ENCODE measurements at places on chromosomes 7 and 10. TPM values are rescaled to one million over a fixed set of nuclear protein-coding genes. Genes with fewer than 3 reads are reported as not detected.

- no peak overlapping the region for H3K27ac ChIP-seq
- no peak for DNase-seq
- no peaks in the 10 kb centered on the region for H3K27me3 ChIP-seq
- no peaks in the 10 kb centered on the region for H3K4me1 ChIP-seq
- no peaks in the 10 kb centered on the region for H3K36me3 ChIP-seq
- H3K4me3 ChIP-seq = no peak overlapping the region
Measured at GRCh38 chr10:104309980-104310978, 28.0 kb downstream of the ITPRIP start.

Gene PAPSS2
- total RNA-seq = 40.2 TPM

- peaks cover 7% of the 10 kb centered on the region for H3K4me1 ChIP-seq
- H3K36me3 ChIP-seq = no peaks in the 10 kb centered on the region
- no peak overlapping the region for H3K4me3 ChIP-seq
- DNase-seq = no peak
- H3K27me3 ChIP-seq = no peaks in the 10 kb centered on the region
- H3K27ac ChIP-seq = no peak overlapping the region
Measured at GRCh38 chr7:112162784-112163506, 43.3 kb downstream of the DOCK4 start.

Gene DNMBP
- total RNA-seq = 17.9 TPM

Gene PRRT4
- total RNA-seq = 0.75 TPM

Gene HMX3
- not detected for total RNA-seq

Gene GBX1
- total RNA-seq = not detected

Gene KIF11
- 0.55 TPM for total RNA-seq

- H3K36me3 ChIP-seq = no peaks in the 10 kb centered on the region
- H3K27me3 ChIP-seq = no peaks in the 10 kb centered on the region
- DNase-seq = no peak
- no peak overlapping the region for H3K27ac ChIP-seq
Measured at GRCh38 chr7:157676001-157676400, 339.2 kb downstream of the DNAJB6 start.

DNA sequence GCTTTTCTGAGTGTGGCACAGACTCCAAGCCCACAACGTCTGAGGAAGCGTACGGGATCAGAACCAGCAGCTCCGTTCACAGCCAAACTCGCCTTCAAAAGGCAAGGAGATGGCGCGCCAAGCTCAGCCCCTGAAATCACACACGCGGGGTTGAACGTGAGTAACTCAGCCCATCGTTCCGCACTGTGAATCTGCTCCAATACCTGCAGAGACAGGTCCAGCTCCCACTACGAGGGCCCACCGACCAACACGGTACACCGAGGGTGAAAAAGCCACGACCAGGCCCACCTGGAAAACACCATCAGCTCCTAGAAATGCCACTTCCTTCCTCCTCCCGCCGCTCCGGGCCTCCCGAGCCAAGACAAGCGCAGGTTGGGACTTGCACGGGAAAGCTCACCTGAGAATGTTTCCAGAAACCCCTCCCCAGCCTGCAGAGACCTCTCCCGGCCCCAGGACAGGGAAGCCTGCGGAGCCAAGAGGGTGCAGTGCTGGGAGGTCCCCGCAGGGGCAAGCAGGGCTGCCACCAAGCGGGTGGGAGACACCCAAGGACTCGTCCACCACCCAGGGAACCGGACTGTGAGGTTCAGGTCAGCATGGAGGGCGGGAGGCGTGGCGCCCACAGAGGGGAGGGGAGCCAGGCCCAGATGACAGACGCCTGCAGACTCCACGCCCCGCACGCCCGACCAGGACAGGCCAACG is 93.9 kb upstream of the PDGFA start:
- H3K27ac ChIP-seq = no peak overlapping the region
- no peak overlapping the region for H3K4me3 ChIP-seq
- H3K27me3 ChIP-seq = no peaks in the 10 kb centered on the region
- DNase-seq = no peak

- DNase-seq = no peak
- no peak overlapping the region for H3K4me3 ChIP-seq
- no peaks in the 10 kb centered on the region for H3K4me1 ChIP-seq
- no peak overlapping the region for H3K27ac ChIP-seq
- no peaks in the 10 kb centered on the region for H3K27me3 ChIP-seq
Measured at GRCh38 chr10:123270221-123270620, 116.0 kb downstream of the BUB3 start.

DNA sequence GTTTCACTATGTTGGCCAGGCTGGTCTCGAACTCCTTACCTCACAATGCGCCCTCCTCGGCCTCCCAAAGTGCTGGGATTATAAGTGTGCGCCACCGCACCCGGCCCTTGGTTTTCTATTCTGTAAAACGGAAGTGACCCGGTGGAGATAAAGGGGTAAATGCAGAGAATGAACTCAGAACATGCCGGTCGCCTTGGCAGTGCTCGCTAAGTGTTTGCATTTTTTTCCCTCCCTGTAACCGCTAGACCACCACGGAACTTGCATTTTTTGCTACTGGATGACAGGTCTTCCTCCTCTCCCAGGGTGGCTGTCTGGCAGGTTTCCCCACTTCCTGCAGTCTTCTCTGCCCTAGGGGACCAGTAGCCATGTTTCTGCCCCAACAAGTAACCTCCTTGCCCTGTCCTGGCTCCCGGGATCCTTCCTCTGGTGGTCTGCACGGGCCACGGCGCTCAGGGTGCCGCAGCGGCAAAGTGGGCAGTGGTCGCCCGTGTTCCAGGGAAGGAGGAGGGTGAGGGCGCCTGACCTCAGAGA is 18.8 kb upstream of the GNA12 start:
- H3K4me1 ChIP-seq = no peaks in the 10 kb centered on the region
- H3K27ac ChIP-seq = peak overlapping the region; percentile 73
- no peak overlapping the region for H3K4me3 ChIP-seq
- H3K27me3 ChIP-seq = no peaks in the 10 kb centered on the region
- no peaks in the 10 kb centered on the region for H3K36me3 ChIP-seq

GRCh38 chr7:73482746-73483145 is 39.3 kb downstream of the BAZ1B start:
- H3K27ac ChIP-seq = no peak overlapping the region
- H3K27me3 ChIP-seq = no peaks in the 10 kb centered on the region
- no peaks in the 10 kb centered on the region for H3K4me1 ChIP-seq
- peaks cover 43% of the 10 kb centered on the region for H3K36me3 ChIP-seq

- H3K27me3 ChIP-seq = no peaks in the 10 kb centered on the region
- H3K36me3 ChIP-seq = no peaks in the 10 kb centered on the region
- no peak overlapping the region for H3K27ac ChIP-seq
- no peak overlapping the region for H3K4me3 ChIP-seq
- DNase-seq = no peak
- H3K4me1 ChIP-seq = no peaks in the 10 kb centered on the region
Measured at GRCh38 chr10:95831076-95831475, 75.1 kb downstream of the ENTPD1 start.

GRCh38 chr10:113753020-113753692 is 1.7 kb downstream of the PLEKHS1 start:
- H3K4me1 ChIP-seq = no peaks in the 10 kb centered on the region
- H3K4me3 ChIP-seq = no peak overlapping the region
- DNase-seq = no peak
- H3K36me3 ChIP-seq = no peaks in the 10 kb centered on the region

Measured in pancreas (tissue), 10 donors.